ENCODE measurements at places on chromosomes 4 and X.
A peak's percentile ranks its signal among the peaks of the same experiment; 100 is the strongest.

- DNase-seq = no peak
Observed at GRCh38 chr4:144104509-144105130, 35.9 kb downstream of the GYPA start.

GRCh38 chr4:151437505-151437904, 28.5 kb downstream of the FHIP1A start:
- DNase-seq = no peak

DNA sequence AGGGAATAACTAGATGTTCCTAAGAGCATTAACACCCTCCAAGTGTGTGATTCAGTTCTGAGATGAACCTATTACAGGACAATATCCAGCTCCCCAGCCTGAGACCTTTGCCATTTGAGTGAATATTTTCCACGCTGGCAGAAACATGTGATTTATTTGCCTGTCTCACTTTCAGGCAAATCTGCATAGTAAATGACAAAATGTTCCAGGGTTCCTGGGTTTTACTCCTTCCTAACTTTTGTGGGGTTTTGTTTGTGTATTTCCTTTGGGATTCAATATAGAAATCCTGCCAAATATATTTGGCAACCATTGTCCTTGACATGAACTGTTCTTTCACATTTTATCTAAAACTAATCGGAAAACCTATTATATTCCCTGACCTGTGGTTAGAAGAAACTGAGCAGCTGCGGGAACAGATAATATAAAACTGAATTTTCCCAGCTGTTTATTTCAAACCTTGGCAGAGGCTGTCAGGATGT, 12.5 kb downstream of the F8 start:
- no peak for DNase-seq

DNA sequence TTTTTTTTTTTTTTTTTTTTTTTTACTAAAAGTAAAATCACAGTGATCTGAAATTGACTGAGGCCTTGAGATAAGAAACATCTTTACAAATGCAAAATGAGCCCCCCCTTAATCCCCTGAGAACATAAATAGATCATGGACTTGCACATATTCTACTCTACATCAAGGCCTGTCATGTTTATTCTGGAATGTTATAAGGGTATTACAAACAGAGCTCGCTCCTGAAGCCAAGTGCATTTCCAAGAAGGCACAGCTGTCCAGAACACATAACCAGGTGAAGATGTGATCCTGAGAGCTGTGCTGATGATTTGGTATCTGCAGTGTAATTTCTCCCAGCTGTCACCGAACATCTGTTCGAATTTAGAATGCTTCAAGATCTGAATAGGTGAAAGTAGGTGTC, 384.5 kb downstream of the GPAT3 start:
- DNase-seq = no peak

GRCh38 chrX:39731735-39732134, 366.0 kb downstream of the BCOR start:
- no peak for DNase-seq

DNA sequence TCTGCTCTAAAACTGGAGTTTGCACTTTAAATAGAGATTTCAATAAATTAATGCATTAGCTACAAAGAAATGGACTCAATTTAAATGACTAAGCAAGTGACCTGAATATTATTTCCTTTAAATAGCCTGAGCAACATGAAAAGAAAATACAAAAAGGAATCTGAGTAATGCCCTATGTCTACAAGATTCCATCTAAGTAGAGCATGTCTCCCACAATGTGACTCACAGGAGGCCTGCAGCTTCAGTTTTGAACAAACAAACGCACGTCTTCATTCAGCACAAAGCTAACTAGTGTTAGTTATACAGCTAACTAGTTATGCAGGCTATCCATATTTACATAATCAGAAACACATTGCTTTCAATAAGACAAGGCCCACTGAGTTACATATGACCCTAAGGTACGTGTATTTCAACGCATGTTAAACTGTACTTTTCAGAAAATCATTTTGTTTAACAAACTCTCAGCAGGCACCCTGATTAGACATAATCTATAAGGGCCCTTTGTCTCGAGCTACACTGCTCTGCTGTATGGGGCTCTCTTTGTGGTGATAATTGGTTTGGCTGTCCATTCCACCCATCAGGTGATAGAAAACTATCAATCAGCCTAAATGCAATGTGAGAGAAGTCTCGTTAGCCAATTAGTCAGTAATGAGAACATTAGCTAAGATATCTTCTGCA, 116.5 kb downstream of the MAML3 start:
- DNase-seq = peak; percentile 23

GRCh38 chrX:39430551-39430950, 629.3 kb downstream of the MID1IP1 start:
- no peak for DNase-seq
